Brain (organoid and tissue), 16 donors: ENCODE measurements at places on chromosomes 2 and 18.

DNA sequence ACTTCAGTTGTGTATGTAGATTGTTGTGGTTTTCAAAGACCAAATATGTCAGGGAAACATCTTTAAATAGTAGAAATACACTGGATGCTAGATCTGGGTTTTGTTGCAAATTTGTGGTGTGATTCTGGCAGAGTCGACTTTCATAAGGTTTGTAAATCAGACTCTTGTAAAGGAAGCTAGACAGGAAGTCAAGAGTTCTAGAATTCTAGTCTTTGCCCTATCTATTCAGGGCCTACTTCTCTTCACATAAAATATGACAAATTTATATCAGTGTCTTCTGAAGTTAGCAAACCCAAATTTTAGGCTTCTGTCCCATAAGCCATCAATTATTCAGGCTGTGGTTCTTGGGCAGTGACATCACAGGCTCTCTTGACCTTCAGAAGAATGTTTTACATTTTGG is 1579.2 kb upstream of the PIK3C3 start:
- no peak for DNase-seq

DNA sequence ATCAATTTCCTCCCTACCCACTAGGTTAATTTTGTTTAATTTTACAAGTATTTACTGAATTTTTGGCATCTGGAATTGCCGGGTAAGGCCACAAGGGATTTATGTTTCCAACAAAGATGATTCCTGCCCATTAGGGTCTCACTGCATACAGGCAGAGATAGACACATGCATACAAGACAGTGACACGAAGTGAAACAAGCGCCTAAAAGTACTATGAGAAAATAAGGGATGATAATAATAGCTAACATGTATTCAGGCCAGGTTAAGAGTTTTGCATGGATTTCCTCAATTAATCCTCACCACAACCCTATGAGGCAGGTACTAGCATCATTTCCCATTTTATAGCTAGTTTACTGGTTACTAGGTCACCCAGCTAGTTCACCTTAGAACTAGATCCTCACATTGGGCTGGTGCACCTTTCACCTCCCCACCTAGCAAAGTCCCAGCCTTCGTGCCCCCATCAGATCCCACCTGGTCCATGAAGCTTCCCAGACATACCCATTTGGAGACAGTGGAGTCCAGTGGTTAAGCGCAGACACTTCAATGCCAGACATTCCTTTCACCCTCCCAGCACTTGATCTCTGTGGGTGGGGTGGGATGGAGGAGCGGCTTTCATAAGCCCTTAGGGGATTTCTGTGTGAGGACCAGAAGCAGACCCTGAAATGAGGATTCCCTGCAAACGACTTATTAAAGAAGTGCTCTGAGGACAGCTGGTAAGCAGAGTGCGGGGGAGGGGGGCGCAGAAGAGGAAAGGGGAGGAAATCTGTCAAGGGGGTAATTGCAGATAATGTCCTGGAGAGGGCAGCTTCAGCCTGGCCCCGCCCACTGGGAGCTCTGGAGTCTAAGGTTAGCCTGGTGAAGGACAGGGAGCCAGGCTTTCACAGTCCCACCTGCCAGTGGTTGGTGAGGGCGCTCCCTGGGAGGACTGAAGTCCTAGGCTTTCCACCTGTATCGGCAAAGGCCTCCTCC is 5.8 kb upstream of the DGUOK start:
- DNase-seq: no peak

DNA sequence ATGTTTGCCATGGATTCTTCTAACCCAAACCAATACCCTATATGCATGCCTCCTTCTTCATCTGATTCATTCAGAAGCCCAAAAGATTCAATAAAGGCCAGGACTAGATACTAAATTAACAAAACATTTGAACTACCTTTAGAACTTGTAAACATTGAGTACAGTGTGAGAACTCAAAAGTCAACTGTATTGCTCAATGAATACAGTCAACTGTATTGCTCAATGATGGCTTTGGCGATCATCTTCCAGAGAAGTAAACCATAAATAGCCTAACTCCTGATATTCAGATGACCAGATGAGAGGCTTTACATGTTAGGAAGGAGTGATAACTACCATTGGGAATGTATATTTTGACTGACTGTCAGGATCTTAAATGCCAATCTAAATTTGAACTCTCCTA is 206.5 kb upstream of the ITGA4 start:
- no peak for DNase-seq

DNA sequence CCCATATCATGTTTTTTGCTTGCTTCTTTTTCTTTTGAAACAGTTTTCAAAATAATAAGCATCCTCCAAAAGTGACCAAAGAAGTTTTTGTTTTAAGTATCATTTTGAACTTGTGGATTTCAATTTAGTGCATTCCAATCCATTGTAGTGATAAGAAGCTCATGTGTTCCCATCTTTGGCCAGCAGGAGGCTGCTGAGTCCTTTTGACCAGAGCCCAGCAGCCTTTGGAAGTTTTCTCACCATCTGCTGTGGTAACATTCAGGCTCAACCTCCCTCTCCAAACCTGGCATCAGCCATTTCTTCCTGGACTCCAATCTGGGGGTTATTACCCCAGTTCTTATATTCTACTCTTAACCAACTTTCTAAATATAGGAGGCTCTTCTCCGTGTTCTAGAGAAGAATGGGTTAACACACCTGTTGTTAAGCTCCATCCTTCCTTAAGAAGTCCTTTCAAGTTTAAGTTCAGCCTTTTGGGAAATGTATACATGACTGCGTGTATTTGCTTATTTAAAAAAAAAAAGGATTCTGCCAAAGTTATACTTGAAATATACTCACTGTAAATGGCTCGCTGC is 39.0 kb upstream of the MAL start:
- DNase-seq: peak; percentile 82

GRCh38 chr2:2171624-2172023 is 159.5 kb downstream of the MYT1L start:
- peak; percentile 37 for DNase-seq

- DNase-seq: no peak
These were observed 2.6 kb downstream of the FARSB start for GRCh38 chr2:222653280-222653679.

- DNase-seq: no peak
These were observed 160.0 kb downstream of the PHLPP1 start for GRCh38 chr18:62875323-62875722.

GRCh38 chr2:45320956-45321355 is 290.1 kb downstream of the SRBD1 start:
- DNase-seq: no peak

- DNase-seq: no peak
These were observed 83.7 kb upstream of the SLC1A4 start for GRCh38 chr2:64905338-64906024.

DNA sequence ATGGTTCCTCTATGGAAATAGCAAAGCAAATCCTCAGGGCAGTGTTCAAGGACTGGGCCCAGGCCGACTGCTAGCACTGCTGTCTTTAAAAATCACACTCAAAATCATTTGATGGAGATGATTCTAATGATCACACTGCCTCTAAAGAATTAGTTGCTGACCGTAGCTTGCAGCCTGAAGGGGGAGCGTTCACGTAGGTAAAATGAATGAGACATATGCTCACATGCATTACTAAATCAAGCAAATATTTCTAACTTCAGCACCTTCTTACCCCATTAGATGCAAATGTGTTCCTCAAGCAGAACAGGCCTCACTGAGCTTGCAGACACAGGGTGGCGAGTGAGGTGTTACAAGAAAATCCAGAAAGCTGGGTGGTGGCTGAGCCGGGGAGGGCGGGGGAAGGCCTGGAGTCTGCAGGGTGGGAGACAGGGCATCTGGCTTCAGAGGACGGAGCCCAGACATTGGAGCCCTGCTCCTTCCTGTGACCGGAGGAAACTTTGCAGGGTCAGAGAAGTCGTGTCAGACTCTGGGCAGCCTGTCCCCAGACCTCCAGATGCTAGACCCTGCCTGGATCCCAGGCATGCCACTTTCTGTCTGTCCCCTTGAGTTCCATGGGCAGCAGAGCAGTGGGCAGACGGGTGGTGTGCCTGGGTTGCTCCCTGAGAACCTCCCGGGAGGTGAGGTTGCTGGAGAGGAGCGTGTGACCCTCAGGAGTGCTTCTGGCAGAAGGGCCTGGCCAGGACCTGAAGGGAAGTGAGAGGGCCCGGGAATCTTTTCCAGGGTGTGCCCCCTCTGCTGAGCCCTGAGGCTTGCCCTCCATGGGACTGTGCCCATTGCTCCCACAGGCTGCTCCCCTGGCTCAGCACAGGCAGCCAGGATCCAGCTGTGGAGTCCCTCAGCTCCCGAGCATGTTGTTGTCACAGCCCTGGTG is 7.1 kb upstream of the NPPC start:
- DNase-seq: no peak

DNA sequence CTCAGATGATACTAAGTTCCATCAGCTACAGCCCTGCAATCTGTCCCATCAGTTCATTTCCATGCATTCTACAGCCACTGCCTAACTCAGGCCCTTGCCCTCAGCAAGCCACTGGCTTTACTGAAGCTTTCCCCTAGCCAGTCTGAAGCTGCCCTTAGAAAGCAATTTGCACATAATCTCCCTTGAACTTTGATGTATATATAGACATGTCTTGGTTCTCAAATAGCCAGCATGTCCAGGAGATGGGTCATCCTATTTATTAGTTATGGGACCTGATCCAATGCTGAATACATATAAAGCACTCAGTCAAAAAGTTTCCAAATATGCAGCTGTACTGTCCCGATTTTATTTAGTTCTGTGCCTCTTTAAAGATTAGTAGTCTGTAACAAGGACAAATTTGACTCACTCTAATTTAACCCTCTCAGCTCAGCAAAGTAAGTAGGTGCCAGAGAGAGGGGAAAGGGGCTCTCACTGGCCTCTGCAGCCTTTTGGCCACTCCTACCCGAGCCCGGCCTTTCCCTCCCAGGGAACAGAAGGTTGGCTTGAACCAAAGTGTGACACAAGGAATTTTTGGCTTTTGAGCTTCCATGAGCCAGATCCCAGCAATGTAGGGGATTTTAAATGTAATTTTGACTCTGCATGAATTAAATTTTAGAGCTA is 70.7 kb downstream of the CCDC93 start:
- no peak for DNase-seq

GRCh38 chr18:62979176-62979575 is 263.8 kb downstream of the PHLPP1 start:
- DNase-seq: peak; percentile 37

- no peak for DNase-seq
These were observed 210.9 kb upstream of the PKDCC start for GRCh38 chr2:41836948-41837347.

DNA sequence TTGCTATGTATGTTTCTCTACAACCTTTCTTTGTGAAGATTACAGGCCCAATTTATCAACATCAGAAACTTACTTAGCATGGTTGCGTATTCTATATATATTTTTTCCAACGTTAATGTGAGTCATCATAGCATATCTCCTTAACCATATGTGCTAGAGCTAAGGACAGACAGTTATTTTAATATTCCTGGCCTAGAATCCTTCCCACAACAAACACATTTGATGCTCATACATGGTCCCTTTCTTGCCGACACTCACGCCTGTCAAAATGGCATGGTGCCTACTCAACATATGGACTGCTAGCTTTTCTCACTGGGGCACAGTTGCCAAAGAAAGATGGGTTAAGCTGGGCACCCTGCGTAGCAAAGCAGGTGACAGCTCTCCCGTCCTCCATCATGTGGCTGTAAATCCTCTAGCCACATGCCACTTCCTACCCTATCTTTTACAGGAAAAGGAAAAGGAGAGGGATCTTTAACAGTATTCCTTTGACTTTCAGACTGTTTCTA is 75.2 kb upstream of the GALNT5 start:
- DNase-seq: peak; percentile 6

DNA sequence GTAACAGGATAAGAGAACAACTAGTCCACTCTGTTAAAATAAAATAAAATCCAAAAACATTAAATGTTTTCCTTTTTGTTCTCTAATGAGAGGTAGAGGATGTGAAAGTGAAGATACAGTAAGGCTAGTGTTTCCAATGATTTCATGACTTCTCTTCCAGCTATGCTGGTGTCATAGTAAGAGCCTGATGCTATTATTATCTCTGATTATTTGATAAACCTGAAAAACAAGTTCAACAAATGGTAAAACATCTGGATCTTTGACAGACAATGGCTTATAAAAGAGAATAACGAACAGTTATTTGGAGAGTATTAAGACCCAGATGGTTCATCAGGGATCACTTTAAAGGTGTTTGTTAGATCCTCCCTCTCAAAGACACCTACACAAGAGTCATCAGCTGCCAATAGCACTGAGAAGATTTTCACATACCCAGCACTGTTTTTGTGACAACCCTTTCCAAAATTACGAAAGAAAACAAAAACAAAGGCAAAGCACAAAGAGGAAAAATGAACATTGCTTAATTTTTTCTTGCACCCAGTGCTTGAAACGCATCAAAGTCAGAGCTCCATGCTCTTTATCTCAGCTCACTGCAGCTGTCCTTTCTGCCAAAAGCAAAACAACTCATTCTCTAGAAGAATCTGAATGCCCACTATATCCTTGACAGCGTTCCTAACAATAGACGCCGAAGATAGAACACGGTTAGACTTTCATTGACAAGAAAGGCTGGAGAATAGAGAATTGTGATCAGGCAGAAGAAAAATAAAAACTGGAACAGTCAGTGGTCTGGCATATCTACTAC is 168.6 kb downstream of the SLC8A1 start:
- no peak for DNase-seq

- DNase-seq: no peak
These were observed 72.1 kb upstream of the MAP4K4 start for GRCh38 chr2:101625387-101625786.

- DNase-seq: no peak
These were observed 71.1 kb downstream of the ANKRD44 start for GRCh38 chr2:197239434-197239833.

GRCh38 chr2:2256011-2256410 is 75.1 kb downstream of the MYT1L start:
- DNase-seq: no peak

GRCh38 chr18:60279391-60279790 is 93.2 kb downstream of the MC4R start:
- no peak for DNase-seq

GRCh38 chr2:207768168-207768865 is 1.4 kb downstream of the FZD5 start:
- DNase-seq: peak; percentile 40

DNA sequence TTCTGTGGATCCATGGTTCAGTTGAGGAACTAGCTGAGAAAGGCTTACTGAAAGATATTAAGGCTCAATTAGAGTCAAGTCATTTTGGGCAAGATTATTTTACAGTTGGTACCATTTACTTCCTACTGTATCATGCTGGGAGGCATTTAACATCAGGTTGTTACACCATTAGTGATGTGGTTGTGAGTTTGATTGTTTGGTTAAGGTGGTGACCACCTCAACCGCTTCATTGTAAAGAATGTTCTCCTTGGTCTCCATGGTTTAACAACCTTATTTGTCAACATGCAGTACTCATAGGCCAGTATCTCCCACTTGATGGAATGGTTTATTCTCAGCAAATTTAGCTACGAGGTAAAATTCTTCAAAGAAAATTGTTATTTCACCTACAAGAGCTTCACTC is 34.1 kb downstream of the HRH4 start:
- DNase-seq: no peak

GRCh38 chr2:1886405-1886992 is 142.2 kb upstream of the PXDN start:
- DNase-seq: peak; percentile 87

GRCh38 chr2:240347373-240347940 is 88.0 kb upstream of the GPC1 start:
- no peak for DNase-seq

GRCh38 chr18:23635283-23636070 is 27.2 kb downstream of the ANKRD29 start:
- DNase-seq: no peak

GRCh38 chr2:57497489-57498096 is 549.0 kb upstream of the VRK2 start:
- DNase-seq: peak; percentile 91

- DNase-seq: no peak
These were observed 182.7 kb upstream of the SIX2 start for GRCh38 chr2:45191976-45192375.
